ENCODE measurements at places on chromosomes 3 and 15.

GRCh38 chr15:88747111-88747510 is 56.1 kb upstream of the ACAN start:
- no peak for DNase-seq

GRCh38 chr15:95897651-95898050 is 432.8 kb upstream of the NR2F2 start:
- no peak for DNase-seq

DNA sequence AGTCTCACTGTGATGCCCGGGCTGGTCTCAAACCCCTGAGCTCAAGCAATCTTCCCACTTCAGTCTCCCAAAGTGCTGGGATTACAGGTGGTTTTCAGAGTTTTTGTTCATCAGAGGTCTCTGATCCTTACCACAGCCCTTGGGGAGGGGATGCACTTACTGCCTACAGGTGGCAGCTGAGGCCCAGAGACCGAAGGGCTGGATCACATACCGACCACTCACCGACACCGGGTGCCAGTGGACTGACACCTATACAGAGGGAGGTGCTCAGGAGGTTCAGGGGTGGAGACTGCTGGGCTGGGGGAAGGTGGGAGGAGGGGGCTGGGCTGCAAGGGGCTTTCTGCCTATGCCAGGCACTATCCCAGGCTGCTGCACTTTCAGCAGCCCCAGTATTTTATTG is 19.5 kb downstream of the DUSP7 start:
- DNase-seq: no peak

DNA sequence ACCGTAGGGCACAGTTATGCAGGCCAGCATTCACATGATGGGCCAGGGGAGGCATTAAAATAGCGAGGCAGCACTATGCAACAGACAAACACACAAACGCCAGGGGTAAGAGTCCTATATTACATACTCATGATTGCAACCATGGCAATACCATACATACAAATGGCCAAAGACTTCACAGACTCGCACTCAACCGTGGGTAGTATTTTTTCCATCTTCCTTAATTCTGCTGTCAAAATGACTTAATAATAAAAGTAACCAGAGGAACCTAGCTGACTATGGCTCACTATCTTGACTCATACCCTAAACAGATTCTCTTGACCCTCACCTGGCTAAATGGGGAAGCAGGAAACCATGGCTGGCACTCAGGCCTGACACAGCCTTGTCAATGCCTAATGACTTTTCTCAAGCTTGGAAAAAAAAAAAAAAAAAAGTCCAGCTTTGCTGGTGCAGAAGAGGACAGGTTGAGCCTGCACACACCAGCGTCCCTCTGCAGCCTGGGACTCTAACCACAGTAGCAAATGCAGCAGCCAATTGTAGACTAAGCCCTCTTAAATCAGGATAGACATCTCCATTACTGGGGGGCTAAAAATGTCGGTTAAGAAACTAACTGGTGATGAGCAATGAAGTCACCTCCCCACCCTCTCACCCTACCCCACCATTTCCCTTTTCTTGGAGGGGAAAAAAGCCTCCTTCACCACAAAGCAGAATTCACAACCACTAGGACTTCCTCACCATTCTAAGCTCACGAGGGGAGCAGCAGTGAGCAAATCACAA is 23.1 kb downstream of the CCDC12 start:
- DNase-seq: no peak

- DNase-seq: peak; percentile 70
These were observed at the start of gene TMED3 for GRCh38 chr15:79310985-79311900. Gene TMED3 (plus strand): TSS chr15:79311112. CDS start chr15:79311250, 138 bp downstream.

DNA sequence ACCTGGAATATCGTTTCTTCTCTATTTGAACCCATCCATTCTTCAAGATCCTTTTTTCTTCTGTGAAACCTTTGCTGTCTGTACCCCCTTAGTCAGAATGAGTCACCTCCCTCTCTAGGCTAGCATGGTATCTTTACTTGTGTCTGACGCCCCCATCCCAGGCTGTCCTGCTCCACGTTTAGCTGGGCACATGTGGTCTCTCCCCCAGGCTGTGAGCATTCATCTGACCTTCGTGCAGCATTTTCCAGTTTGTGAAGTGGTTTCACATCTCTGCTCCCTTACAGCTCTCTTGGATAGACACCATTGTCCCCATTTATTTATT is 14.3 kb upstream of the TLE3 start:
- no peak for DNase-seq

DNA sequence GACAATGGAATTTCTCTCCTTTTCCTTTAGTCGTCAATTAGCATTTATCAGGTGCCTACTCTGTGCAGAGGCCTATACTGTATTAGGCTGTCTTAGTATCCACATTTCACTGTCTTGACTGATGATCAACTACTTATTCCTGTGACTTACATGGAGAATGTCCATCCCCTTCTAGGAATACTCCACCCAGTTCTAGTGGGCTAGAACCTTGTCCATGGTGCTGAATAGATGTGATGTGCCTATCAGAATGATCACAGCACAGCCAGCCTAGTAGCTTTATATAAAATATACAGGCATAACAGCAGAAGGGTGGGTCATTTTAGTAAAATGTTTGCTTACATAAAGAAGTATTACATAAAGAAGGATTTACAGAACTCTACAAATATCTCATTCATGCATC is 621.4 kb downstream of the PDCD6IP start:
- no peak for DNase-seq

GRCh38 chr15:40266828-40267304 is 16.0 kb downstream of the ANKRD63 start:
- DNase-seq: no peak

DNA sequence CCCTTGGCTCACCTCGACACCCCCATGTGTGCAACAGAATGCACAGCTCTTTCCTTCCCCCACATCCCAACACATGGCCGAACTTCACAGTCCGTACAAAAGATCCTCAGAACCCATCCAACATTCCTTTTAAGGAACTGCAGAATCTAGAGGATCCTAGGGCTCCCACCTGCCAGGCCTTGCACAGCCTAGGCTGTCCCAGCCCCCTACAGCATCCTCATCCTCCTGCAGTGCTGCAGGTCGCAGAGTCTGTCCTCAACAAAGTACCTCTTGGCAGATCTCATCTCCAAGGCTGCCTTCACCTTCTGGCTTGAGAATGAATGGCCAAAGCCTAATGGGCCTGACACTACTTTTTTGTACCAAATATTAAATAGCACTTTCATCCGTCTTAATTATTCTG is 19.8 kb downstream of the PRR23E start:
- no peak for DNase-seq

DNA sequence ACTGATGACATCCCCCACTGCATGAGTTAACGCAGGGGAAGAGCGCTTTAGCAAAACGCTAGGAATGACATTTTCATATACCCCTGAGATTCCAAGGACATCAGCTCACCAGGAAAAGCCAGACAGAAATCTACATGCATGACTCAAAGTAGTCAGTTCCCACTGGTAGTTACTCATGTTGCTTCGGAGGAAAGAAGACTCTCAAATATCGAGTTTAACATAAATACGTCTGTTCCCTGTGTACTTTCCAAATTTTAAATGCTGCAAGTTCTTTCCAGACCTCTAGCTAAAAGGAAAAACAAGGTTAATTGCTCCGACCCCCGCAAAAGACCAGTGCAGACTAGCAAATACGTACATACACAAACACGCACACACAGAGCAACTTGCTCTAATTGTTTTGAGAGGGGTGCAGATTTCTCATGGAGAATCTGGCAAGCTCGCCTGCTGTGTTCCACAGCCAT is 115.4 kb upstream of the PRICKLE2 start:
- no peak for DNase-seq

DNA sequence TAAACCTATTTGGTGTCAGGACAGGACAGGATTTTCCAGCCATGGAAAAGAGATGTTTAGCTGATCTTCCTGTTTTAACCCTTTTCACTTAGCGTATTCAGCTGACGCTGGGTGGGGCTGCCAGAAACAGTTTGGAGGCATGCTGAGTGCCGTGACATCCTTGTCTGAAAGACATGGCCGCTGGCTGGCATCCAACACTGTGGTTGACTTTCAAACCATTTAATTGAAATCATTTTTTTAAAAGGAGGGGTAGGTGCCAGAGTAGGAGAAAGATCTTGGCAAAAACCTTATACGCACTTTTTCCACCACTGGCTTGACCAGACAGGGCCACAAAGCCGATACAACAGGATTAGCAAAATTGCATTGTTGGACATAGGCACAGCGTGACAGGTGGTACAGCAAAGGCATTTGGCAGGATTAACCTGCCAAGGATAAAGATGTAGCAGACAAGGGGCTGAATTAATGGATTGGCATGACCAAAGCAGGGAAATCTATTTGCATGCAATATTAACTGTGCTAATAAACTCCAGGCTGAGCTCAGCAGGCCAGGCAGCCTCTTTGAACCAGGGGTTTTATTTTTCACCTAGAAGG is 131.8 kb upstream of the TOPAZ1 start:
- DNase-seq: no peak

DNA sequence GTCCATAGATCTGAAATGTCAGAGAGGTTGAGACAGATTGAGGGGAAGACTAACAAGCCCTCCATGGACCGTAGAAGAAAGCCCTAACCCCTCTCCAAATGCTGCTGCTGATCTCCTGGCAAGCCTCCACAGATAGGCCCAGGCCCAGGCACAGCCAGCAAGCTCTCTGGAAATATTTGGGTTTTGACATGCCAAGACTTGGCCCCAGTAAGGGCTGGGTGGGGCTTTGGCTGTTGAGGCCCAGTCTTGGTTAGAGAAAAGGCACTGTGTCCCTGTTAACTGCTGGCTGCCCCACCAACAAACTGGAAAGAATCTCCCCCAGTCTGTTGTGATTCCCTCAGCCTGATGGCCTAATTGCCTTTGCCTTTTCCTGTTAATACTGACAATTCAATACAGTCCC is 208.8 kb upstream of the CTDSPL start:
- no peak for DNase-seq

GRCh38 chr15:56367156-56367555 is 1.9 kb downstream of the TEX9 start:
- no peak for DNase-seq

DNA sequence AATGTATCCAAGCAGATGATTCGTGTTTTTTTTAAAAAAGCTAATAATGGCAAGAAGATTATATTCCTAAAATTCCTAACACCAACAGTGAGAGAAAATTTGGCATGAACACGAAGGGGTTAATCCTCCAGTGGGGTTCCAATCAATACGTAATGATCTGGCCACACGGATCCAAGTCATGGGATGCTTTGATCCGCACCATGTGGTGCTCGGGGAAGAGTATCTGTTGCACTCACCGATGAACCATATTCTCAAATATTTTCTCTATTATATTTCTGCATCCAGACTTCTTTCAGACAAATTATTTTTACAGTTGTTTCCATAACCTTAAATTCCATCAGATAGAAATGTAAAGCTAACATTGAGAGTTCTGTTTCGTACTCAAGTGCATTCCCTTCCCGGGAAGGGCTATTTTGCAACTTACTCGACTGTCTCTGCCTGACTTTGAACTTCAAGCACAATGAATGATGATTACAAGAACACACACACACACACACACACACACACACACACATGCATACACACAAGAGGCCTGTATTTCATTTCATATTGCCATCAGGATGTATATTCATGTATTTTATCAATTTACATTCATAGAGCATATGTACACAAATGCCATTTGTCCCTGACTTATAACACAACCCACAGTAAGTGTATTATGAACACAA is 567.2 kb downstream of the FOXP1 start:
- DNase-seq: no peak

DNA sequence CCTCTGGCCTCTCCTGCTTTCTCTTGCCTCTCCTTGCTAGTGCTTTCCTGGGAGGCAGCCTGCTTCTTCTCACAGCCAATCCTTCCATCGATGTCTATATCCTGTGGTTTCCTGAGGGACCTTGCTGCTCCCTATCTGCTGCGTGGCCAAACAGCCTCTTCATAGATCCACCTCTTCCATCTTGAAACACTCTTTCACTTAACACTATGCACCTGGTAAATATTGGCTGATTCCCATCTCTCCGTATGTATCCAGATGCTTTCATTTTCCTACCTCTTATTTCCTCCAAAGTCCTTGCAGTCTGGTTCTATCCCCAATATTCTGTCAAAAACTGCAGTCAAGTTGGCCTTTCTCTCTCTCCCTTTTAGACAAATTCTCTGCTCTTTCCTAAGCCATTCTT is 205.2 kb upstream of the CFAP20DC start:
- DNase-seq: no peak

GRCh38 chr3:126947429-126947828 is 35.5 kb upstream of the PLXNA1 start:
- no peak for DNase-seq

- DNase-seq: no peak
These were observed 562.0 kb upstream of the CFAP20DC start for GRCh38 chr3:59611649-59612443.

DNA sequence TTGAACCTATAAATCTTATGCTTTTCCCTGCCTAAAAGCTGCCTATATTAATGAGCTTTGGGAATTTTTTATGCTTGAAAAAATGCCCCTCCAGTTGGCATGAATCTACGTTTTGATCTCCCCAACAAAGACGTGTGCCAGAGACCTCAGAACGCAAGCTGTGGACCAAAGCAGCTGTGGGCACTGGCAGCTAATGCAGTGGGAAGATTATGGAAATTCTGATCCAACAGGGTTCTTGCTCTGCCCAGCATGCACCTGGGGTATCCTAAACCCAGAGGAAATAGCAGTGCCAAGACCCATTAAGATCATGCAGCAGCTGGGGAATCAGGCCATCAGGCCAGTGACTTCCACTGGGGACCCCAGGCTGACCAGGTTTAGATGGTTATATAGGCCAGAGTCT is 423.0 kb downstream of the ZBBX start:
- DNase-seq: no peak

DNA sequence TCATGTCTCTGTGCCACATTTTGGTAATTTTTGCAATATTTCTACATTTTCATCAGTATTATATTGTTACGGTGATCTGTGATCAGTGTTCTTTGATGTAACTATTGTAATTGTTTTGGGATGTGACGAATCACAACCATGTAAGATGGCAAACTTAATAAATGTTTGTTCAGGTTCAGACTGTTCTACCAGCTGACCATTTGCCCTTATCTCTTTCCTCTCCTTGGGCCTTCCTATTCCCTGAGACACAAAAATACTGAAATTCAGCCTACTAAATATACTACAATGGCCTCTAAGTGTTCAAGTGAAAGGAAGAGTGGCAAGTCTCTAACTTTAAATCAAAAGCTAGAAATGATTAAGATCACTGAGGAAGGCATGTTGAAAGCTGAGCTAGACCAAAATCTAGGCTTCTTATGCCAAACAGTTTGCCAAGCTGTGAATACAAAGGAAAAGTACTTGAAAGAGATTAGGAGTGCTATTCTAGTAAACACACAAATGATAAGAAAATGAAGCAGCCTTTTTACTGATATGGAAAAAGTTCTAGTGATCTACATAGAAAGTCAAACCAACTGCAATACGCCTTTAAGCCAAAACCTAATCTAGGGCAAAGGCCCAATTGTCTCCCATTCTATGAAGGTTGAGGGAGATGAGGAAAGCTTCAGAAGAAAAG is 952.8 kb downstream of the ROBO1 start:
- no peak for DNase-seq

All from activated CD4-positive, alpha-beta T cell treated with anti-CD3 and anti-CD28 coated beads for 24 hours (primary cell).